Inflammatory macrophage (primary cell): ENCODE measurements at places on chromosomes 5 and 9.

- no peak for DNase-seq
Measured at GRCh38 chr9:95857124-95857523, 18.4 kb upstream of the ERCC6L2 start.

- DNase-seq, result no peak
Measured at GRCh38 chr9:109186857-109187520, 19.9 kb upstream of the FRRS1L start.

DNA sequence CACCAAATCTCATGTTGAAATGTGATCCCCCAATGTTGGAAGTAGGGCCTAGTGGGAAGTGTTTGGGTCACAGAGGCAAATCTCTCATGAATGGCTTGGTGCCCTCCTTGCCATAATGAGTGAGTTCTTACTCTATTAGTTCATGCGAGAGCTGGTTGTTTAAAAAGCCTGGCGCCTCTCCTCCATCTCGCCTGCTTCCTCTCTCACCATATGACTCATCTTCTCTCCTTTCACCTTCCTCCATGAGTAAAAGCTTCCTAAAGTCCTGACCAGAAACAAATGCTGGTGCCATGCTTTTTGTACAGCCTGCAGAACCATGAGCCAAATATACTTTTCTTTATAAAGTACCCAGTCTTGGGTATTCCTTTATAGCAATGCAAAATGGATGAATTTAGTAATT, 20.9 kb upstream of the ARHGAP26 start:
- DNase-seq, result peak; percentile 42

DNA sequence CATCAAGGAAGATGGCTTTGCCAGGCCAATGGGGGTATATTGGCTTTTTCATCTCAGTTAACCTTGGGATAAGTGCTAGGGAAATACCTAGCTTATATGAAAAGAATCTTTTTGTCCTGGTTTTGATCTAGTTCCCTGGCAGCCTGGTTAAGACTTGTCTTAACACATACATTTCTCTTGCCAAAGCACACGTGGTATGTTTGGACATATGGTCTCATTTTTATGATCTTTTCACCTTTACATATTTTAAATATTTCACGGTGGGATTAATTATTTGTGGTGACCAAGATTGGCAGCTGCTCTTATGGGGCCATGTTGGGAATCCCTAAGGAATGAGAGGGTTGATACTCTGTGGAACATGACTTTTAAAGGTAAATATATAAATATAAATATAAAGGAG, 312.5 kb downstream of the NPR3 start:
- DNase-seq, result no peak
